Retina (tissue), 1 donor: ENCODE measurements at places on chromosomes 7 and 10.

GRCh38 chr7:78634093-78634492 is 819.4 kb downstream of the MAGI2 start:
- no peak for DNase-seq

GRCh38 chr7:11970132-11970531 is 138.1 kb upstream of the THSD7A start:
- no peak for DNase-seq

DNA sequence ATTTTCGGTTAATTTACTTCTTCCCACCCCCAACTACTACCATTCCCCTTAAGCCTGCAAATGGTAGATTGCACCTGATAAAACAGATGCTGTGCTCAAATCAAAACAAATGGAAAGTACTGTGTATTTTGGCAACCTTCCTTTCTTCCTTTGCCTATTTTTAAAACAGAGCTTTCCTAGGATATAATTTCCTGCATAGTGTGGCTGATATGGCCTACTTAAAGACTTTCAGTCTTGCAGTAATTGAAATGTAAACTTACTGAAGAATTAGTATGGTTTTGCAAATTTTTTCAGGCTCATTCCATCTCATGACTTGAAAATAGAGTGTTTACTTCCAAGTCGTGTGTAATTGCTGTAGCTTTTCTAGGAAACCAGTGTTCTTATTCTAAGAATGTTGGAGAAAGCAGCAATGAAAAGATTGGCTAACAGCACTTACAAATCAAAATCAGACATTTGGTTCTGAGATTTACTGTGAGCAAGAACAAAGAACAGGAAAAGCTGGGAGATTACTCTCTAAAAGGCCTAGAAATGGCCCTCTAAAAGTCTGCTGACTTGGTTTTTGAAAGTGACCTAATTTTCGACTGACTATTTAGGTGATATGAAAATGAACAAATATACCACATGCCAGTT is 52.0 kb downstream of the REEP3 start:
- no peak for DNase-seq

- no peak for DNase-seq
These were observed 120.7 kb downstream of the CHN2 start for GRCh38 chr7:29315122-29315891.

GRCh38 chr10:103481974-103482531 is 3.0 kb upstream of the CALHM3 start:
- DNase-seq = peak; percentile 39
